ENCODE measurements at places on chromosomes 16 and 17.

- DNase-seq = no peak
These were observed 312.6 kb upstream of the TBX2 start for GRCh38 chr17:61087024-61087423.

GRCh38 chr16:578870-579405, 9.2 kb downstream of the PIGQ start:
- DNase-seq = peak; percentile 68

DNA sequence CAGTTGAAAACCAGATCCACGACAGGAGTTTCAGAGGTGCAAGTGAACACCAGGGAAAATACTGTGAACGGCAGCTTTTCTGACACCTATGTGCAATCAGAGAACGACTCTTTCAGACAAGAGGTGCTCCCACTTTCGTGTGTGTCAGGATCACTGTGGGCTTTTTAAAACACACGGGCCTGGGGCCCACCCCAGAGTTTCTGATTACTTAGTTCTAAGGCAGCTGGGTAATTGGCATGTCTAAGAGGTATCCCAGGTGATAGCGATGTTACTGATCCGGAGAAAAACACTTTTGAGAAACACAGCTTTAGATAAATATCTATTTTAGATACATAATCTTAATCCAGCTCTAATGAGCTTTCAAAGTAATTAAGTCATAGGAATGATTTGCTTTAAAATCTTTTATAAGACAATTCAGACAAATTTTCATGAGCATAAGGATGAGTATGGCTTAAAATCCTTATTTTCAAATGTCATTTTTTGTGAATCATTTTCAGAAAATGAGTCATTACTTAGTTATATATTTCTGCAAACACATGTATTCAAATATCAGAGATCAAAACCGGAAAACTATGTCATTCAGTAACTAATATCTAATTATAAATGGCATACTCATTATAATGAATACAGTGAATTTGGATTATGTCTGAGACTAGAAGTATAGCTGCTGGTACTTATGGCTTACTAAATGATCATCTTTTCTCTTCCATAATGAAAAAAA, 217.9 kb upstream of the PSMD7 start:
- DNase-seq = no peak

- no peak for DNase-seq
These were observed 7.5 kb downstream of the DNASE1L2 start for GRCh38 chr16:2243781-2244180.

DNA sequence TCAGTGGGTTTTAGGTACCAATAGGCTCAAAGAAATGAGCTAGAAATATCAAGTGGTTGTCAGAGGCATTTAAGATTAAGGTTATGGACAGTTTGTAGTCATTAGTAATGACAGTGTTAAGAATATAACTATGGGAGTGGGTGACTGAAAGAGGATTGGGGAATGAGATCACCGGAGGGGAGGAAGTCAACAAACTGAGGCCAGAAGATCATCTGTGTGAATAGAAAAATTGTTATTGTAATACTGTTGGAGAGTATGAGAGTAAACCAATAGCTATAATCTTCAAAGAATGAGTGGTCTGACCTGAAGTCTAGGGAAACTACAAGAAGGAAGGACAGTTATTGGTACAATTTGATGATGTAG, 197.1 kb downstream of the TANC2 start:
- DNase-seq = no peak

DNA sequence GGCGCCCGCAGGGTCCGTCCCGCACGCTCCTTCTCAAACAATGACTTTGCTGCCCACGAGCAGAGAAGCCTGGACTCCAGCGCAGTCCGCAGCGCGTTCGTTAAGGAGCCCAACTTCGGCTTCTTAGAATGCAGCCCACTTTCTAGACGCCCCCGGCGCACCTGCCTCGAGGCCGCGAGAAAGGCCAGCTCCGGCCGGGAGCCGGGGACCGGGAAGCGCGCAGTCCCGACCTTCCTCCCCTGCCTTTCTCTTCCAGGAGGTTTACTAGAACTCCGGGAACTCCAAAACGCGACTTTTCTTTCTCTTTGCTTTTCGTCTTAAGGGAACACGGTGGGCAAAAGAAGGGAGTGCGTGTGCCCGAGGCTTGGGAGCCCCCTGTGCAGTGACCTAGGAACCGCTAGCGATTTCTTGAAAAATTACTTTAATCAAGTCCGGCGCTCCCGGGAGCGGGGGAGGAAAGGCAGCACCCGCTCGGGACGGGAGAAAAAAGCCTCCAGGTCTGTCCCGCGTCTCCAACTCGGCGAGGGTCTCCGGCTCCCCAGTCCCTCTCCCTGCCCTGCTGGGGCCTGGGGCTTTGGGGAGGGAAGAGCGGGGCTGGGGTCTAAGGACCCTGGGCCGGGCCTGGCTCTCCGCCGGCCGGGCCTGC, 2.6 kb downstream of the HNF1B start:
- DNase-seq = peak; percentile 4

- DNase-seq = no peak
These were observed 5.2 kb downstream of the CCDC154 start for GRCh38 chr16:1439058-1439698.

DNA sequence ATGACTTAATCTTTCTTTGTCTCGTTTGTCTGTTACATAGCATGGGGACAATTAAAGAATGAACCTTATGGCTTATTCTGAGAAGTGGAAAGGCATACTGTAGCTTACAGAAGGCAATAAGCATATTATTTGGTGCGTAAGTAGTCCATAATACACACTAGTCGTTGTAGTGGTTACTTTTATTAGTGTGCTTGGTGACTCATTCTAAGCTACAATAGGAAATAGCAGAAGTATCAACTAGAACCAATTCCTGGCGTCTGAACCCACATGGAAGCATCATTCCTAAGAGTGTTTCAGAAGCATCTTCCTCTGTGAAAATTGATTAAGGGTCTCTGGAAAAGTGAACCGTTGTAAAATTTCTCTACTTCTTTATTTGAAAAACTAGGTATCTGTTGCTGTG, 777.8 kb upstream of the EEF2KMT start:
- no peak for DNase-seq

DNA sequence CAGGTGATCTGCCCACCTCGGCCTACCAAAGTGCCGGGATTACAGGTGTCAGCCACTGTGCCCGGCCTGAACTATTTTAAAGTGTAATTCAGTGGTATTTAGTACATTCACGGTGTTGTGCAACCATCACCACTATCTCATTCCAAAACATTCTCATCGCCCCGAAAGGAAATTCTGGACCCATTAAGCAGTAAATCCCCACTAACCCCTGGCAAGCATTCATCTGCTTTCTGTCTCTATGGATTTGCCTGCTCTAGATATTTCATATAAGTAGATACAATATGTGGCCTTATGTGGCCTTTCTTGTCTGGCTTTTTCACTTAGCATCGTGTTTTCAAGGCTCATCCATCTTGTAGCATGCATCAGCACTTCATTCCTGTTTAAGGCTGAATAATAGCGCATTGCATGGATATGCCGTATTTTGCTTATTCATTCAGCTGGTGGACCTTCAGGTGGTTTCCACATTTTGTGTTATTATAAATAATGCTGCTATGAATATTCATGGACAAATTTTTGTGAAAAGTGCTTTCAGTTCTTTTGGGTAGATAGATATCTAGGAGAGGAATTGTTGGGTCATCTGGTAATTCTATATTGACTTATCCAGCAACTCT, 8.4 kb upstream of the HERPUD1 start:
- no peak for DNase-seq

GRCh38 chr16:85010446-85010930, 847 bp downstream of the ZDHHC7 start:
- no peak for DNase-seq

DNA sequence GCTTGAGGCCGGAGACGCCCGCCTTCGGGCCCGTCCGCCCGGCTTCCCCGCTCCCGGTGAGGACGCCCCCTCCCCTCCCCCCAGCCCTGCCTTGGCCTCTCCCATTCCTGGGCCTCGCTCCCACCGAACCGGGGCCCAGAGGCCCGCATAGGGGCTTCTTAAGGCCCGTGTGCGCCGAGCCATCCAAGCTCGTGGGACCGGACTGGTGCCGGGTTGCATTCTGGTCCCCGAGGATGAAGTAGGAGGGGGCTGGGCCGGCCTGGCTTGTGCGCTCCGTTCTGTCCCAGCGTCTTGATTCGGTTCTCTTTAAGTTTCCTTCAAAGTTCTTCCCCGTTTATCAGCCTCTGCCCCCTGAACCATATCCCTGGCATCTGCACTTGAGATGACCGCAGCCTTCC, 488 bp downstream of the SENP3 start:
- no peak for DNase-seq

DNA sequence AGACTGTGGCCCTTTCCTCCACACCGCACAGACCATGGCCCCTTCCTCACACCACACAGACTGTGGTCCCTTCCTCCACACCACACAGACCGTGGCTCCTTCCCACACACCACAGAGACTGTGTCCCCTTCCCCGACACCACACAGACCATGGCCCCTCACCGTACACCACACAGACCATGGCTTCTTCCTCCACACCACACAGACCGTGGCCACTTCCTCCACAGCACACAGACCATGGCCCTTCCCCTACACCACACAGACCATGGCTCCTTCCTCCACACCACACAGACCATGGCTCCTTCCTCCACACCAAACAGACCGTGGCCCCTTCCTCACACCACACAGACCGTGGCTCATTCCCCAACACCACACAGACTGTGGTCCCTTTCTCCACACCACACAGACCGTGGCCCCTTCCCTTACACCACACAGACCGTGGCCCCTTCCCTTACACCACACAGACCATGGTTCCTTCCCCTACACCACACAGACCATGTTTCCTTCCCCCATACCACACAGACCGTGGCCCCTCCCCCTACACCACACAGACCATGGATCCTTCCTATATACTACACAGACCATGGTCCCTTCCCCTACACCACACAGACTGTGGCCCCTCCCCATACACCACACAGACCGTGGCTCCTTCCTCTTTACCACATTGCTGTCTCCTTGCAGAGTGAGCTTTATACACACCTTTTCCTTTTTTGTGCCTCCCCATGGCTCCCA, 297.5 kb upstream of the FOXF1 start:
- DNase-seq = no peak

DNA sequence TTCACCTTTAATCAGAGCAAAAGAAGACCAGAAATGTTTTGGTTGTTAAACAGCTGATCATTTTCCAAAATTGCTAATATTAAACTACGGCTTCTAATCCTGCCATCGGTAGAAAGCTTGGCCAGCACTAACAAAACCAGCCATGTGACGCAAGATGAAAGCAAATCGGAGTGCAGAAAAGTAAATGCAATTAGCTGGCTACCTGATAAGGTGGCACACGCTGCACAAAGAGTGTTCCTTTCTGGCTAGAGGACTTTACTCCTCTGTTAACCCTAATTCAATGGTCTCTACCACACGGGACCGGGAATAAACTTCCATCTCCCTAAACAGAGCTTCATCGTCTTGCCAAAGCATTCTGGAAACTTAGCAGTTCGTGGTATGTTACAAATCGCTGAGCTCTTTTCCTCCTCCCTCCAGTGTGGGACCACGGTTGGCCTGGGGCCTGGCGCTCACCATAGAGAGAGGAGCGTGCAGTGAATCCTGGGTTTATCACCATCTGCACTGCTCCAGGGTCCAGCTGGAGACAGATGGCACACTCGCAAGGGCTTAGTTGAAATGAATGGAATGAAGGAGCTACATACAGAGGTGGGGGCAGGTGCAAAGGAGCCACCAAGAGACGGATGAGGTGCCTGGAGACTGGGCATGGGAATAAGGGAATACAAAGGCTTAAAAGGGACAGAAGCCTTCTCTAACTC, 10.1 kb upstream of the COG1 start:
- DNase-seq = no peak

DNA sequence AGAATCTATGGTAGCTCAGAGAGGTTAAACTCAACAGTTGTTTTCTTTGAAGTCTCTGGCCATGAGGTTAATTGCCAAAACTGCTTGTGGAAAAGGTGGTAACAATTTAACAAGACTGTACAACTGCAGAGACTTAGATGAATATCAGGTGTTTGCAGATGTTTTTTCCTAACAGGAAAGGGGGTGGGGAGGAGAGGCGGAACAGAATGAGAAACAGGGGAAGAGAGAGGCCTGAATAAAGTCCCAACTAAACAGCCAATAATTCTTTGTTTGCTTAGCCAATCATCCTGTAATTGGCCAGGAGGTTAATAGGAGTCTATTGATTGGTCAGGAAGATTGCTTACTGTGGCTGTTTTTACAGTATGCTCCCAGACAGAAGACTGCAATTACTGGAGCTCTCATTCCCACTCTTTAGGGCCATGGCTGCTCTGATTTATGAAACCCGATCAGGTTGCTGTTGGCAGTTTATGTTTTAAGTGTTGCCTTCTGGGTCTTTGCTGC, 249.7 kb upstream of the TBX2 start:
- DNase-seq = no peak

DNA sequence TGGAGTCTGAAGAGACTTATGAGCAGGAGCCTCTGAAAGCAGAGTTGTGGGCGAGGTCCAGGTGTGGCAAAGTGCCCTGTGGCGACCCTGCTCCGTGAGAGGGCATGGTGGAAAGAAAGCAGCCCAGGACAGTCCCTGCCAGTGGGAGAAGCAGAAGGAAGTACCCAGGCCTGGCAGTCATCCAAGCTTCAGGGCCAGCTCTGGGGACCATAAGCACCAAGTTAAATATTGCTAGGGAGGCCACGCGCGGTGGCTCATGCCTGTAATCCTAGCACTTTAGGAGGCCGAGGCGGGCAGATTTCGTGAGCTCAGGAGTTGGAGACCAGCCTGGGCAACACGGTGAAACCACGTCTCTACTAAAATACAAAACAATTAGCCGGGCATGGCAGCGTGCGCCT, 4.9 kb upstream of the ASGR1 start:
- DNase-seq = no peak

- no peak for DNase-seq
These were observed 33.7 kb downstream of the GINS3 start for GRCh38 chr16:58425756-58426494.

DNA sequence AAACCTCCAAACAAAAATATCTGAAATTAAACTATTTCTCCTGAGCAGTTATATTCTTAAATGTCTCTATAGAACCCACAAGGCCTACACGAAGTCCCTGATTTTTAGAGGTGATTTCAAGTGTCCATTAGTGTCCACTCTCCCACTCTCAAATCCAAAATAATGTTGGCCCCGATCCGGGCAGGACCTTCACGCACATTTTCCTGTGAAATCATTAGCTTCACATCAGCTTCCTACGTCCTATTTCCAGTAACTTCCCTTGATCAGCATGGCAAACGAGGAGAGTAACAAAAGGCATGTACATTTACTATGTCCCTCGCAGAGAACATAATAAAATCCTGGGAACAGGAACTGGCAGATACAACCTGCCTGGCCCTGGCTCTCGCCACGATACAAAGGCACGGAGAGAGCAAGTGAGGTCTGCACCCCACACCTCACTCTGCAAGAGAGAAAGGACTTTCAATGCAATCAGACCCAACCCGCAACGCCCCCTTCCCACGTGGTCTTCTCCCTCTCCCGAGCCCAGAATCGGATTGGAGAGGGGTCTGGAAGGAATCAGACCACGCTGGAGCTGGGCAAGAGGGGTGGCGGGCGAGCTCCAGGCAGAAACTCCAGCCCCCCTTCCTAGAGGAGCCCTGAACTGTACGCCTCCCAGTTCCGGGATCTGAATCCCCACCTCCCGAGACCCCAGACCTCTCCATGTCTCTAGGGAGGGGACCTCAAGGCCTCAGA, 17.5 kb upstream of the C17orf78 start:
- peak; percentile 30 for DNase-seq

Measured in stimulated activated CD4-positive, alpha-beta T cell treated with anti-CD3 and anti-CD28 coated beads, Interleukin-4, amount 100 ng/mL, for 1 hour (primary cell).